ENCODE measurements at places on chromosomes 7 and 10. TPM values are rescaled to one million over a fixed set of nuclear protein-coding genes. Genes with fewer than 3 reads are reported as not detected.

DNA sequence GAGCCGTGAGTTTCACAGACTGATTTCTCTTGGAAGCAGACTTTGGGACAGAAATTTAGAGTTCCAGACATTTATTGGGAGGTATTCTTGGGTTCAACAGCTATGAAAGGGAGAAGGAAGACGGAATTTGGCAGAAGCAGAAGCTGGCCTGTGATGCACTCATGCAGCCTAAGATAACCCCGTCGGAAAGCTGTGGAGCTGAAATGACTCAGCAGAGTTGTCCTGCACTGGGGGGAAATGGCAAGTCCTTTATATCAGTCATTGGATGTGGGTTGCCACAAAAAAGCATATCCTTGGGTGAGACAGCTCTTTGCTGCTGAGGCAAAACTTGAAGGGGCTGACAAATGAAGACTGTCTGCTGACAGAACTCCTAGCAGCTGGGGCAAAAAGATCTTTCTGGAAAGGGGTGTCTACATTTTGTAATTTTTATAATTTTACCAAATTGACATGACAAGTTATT lies 11.5 kb upstream of the MICU1 start:
- no peak for DNase-seq

Gene POLR2J2
- 6.9 TPM for total RNA-seq

Gene C7orf57
- 9.4 TPM for total RNA-seq

DNA sequence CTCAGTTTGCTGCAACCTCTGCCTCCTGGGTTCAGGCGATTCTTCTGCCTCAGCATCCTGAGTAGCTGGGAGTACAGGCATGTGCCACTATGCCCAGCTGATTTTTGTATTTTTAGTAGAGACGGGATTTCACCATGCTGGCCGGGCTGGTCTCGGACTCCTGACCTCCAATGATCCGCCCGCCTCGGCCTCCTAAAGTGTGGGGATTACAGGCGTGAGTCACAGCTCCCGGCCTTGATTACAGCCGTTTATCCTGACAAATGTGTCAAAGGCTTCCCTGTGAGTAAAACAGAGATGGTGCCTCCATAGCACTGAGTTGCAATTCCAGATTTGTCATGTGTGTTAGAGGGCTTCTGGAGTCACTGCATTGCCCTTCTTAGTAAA lies 273.7 kb downstream of the CCDC3 start:
- no peak for DNase-seq

Gene AKR1C3
- 8.9 TPM for total RNA-seq

DNA sequence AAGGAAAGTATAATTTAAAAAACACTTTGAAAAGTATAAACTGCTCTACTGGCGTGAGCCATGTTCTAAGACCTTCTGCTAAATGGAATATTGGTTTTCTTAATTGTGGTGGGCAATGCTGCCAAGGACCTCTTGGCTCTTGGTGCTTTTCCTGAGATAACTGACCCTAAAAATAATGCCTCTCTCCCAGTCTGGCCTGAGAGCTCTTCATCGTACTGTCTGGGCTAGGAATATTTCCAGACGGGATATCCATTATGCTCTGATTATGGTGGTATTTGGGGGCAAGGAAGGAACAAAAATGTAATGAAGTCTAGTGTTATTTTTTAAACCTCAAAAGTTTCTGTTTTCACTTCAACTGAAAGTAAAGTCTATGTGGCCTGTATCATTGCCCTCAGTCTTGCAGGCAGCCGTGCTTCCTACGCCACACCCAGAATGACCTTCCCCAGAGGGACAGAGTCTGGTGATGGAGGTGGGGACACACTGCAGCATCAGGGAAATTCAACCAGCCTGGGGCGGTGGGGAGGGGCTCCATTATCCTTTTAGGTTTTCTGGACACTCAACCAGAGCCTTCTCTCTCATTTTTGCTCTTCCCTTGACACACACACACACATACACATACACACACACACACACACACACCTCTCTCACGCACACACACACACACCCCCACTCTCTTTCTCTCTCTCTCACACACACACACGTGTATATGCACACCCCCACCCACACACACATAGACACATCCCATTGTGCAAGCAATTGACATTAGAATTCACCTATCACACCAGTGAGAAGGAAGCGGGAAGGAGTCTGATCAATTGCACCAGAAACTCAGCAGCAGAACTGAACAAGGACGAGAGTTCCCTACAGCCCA lies 99.6 kb downstream of the LRRC18 start:
- DNase-seq, result no peak

DNA sequence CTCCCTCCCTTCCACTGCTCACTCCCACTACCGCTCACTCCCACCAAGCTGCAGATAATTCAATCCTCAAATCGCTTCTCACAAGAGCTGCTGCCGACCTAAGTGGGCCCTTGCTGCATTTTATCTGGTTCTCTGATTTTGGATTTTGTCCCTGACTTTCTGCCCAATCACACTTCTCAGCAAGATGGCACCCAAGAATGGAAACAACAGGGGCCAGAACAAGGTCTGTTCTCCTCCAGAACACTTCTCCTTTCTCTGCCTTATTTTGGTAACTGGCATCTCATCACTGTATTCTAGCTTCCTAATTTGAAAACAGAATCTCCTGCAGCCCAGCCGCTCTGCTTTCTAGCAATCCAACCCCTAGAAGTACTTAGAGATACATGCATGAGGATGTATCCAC lies 172.8 kb downstream of the GRID1 start:
- no peak for DNase-seq

Gene GOLGA7B
- 1.0 TPM for total RNA-seq

DNA sequence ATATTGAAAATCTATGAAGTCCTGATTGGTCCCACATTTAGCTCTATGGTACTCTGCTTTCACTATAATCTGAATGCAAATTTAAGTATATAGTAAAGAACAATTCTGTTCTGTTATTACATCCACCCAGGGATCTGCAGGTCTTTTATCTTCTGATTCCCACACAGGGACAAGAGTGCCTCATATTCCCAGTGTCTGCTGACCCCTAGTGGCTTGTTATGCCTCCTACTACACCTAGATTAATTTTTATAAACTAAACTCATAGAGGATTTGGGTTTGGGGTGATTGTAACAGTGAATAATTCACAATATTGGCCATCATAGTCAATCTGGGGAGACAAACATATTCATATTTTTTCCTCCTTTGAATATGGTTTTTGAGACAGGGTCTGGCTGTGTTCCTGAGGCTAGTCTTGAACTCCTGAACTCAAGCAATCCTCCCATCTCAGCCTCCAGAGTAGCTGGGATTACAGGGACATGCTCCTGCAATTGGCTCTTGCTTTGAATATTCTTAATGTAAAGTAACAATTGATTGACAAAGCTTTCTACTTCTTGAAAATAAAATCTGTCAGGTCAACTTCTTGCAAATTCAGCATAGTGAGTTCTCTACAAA lies 282.1 kb downstream of the KCND2 start:
- peak; percentile 37 for DNase-seq

Gene FEZF1
- total RNA-seq, result 0.18 TPM

Gene CALHM2
- total RNA-seq, result 11.7 TPM

Gene LYZL2
- not detected for total RNA-seq

Gene PPP1R17
- total RNA-seq, result not detected

GRCh38 chr10:100100651-100101184 lies 19.0 kb upstream of the CPN1 start:
- no peak for DNase-seq

Gene NUTM2E
- 0.31 TPM for total RNA-seq

Gene GJC3
- 0.31 TPM for total RNA-seq

- no peak for DNase-seq
Observed at GRCh38 chr10:5575482-5576153, 50.9 kb downstream of the CALML3 start.

Gene EN2
- not detected for total RNA-seq

Gene TAS2R4
- 1.4 TPM for total RNA-seq

- no peak for DNase-seq
Observed at GRCh38 chr7:7221599-7222038, 39.3 kb downstream of the C1GALT1 start.

Gene MSS51
- total RNA-seq, result 2.3 TPM

GRCh38 chr10:130751106-130751840 lies 560.2 kb downstream of the TCERG1L start:
- no peak for DNase-seq

Gene TMEM184A
- 11.8 TPM for total RNA-seq

DNA sequence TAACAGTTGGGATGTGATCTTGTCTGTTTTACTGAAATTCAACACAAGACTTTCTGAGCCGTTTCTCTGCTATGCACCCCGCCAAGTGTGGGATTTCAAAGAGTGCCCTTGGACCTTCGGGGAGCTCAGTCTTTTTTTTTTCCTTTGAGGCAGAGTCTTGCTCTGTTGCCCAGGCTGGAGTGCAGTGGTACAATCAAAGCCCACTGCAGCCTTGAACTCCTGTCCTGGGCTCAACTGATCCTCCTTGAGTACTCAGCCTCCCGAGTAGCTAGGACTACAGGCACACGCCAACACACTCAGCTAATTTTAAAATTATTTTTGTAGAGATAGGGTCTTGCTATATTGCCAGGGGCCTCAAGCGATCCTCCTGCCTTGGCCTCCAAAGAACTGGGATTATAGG lies 162.9 kb downstream of the BAMBI start:
- DNase-seq, result no peak

Gene GLI3
- total RNA-seq, result 23.4 TPM

Gene AKR1C4
- not detected for total RNA-seq

Gene ABCA13
- 5.1 TPM for total RNA-seq

Gene RBP3
- not detected for total RNA-seq

GRCh38 chr7:29921404-29922010 lies 68.1 kb downstream of the SCRN1 start:
- peak; percentile 61 for DNase-seq

GRCh38 chr7:69436946-69437345 lies 161.3 kb upstream of the AUTS2 start:
- no peak for DNase-seq

DNA sequence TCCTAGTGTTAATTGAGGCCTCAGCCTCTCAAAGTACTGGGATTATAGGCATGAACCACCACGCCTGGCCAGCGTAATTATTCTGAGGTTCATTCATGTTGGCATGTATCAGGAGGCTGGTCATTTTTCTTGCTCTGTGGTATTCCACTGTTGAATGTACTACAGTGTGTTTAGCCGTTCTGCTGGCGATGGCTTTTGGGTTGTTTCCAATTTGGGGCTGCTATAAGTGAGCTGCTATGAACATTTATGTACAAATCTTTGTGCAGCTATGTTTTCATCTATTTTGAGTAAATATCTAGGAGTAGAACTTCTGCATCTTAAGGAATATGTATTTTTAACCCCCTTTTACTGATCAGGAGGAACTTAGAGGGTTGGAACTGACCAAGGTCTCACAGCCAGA lies 145.8 kb downstream of the AUTS2 start:
- DNase-seq, result peak; percentile 89

GRCh38 chr10:129207297-129207696 lies 259.7 kb upstream of the MGMT start:
- DNase-seq, result no peak

GRCh38 chr7:42198974-42199668 lies 37.9 kb downstream of the GLI3 start:
- DNase-seq, result no peak
